ENCODE measurements at places on chromosomes 3 and 15.

GRCh38 chr3:144364737-144365136, 393.1 kb downstream of the DIPK2A start:
- DNase-seq: no peak

- no peak for DNase-seq
Measured at GRCh38 chr15:55526559-55527036, 18.6 kb upstream of the DNAAF4 start.

GRCh38 chr15:70715840-70716485, 47.4 kb downstream of the UACA start:
- no peak for DNase-seq

GRCh38 chr3:127975153-127976029, 60.4 kb downstream of the KBTBD12 start:
- no peak for DNase-seq

DNA sequence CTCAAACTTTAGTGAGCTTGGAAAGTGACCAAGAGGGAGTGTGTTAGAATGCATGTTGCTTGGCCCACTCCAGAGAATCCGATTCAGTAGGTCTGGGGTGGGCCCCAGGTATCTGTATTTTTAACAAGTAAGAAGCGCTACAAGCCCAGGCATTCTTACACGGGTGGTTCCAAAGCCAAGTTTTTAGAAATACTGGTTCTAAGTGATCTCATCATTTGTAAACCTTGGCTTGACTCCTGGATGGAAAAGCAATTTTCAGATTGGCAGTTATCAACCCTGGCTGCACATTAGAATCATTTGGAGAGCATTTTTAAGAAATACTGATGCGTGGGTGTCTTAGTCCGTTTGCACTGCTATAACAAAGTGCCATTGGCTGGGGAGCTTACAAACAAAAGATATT, 27.3 kb upstream of the ST8SIA2 start:
- DNase-seq: no peak

- no peak for DNase-seq
Measured at GRCh38 chr3:62103531-62103930, 269.8 kb downstream of the FEZF2 start.

DNA sequence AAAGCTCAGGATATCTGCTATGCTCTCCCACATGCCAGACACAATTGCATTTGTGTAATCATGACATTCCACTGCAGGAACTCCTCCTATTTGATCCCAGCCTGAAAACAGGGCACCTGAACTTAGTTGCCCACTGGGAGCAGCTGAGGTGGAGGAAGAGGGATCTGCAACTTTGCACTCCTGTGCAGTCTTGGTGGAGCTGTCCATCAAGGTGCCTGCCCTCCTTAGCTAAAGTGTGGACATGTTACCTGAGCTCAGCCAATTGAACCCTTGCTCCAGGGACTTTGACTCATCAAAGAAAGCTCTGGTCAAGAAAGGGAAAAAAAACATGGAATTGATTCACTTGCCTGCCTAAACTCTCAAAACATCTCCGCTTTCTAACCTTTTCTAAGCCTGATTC, 33.3 kb upstream of the TUBGCP5 start:
- DNase-seq: no peak
